ENCODE measurements at places on chromosomes 6 and 20.

GRCh38 chr6:11210386-11211138, 21.9 kb downstream of the NEDD9 start:
- DNase-seq: no peak

- no peak for DNase-seq
Measured at GRCh38 chr6:52261229-52261628, 16.9 kb upstream of the IL17F start.

- no peak for DNase-seq
Measured at GRCh38 chr6:57117796-57118195, 27.8 kb downstream of the ZNF451 start.

DNA sequence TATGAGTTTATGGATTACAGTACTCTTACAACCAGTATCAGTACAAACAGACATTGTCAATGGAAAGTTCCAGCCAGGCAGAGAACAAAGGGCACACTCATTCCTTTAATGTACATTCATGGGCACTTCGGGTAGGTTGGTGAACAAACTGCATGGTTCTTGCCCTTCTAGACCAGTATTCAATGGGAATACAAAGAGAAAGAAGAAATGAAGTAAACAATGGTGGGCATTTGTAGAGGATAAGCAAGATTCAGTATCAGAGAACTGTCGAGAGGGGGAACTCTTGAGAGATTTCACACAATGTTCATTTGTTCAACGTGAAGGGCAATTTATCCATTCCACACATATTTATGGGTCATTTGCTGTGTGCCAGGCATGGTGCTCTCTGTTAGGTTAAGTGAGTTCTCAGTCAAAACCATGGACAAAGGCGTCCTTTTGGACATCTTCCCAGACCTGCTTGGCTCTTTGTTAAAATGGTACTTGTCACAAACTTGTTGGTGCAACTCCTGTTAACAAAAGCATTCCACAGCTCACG, 714.8 kb downstream of the DHX35 start:
- DNase-seq: no peak

DNA sequence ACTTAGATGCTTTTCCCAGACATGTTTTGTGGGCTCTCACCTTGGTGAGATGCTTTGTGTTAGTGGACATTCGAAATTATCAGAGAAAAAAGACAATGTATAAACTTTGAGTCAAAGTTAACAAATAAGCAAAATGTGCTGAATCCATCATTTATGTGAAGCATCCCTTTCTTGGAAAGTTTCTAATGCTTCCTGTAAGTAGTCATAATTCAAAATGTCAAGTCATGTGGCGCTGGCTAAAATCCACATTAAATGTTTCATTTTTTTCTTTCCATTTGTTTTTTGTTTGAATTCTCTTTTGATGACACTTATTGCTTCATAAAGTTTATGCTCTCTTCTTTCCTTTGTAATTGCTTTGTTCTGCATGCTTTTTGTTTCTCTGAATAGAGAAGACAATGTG, 107.2 kb upstream of the CENPW start:
- DNase-seq: no peak

GRCh38 chr6:67683960-67684359, 951.1 kb upstream of the ADGRB3 start:
- no peak for DNase-seq

DNA sequence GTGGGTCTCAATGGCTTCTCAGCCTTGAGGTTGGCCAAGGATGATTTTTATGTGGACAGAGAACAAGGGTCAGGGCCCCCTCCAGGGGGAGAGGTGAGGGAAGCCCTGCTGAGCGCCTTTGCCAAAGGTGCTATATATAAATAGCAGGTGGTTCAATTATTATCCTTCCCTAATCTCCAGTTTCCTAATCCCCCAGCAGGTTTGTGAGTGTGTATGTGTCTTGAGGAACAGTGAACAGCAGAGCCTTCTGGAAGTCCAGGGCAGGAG, 3.2 kb upstream of the SIRPA start:
- no peak for DNase-seq

DNA sequence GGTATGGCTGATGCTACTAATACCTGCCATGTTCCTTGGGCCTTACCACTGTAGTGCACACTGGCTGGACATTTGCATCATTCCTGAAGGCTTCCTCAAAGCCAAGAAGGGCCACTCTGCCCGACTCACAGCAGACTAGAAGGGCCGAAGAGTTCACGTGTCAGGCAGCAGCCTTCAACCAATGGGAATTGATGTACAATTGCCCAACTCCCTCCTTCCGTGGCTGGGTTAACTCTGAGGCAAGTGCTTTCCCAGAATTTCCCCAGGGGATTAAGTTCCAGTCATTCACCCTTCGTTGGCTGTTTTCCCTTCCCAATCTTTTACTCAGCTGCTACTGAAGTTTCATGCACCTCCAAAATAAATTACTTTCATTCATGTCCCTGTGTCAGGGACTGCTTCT, 29.8 kb downstream of the PSMB9 start:
- no peak for DNase-seq

DNA sequence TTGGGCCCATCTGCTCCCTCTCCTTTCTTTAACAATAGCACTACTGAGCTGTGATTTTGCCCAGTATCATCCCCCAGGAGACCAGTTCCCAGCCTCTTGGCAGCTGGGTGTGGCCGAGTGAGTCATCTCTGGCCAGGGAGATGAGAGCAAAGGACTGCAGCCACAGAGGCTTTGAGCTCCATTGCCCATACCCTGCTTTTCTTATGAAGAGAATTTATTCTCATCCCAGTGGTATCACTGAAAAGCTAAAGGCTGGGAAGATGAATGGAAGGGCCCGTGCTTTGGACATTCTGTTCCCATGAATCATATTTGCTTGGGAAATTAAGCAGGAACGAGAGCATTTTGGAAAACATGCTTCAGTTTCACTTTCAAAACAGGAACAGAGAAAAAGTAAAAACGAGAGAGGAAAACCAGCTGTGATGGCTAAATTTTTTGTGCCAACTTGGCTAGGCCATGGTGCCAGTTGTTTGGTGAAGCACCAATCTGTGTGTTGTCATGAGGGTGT, 14.9 kb downstream of the CST3 start:
- peak; percentile 38 for DNase-seq

DNA sequence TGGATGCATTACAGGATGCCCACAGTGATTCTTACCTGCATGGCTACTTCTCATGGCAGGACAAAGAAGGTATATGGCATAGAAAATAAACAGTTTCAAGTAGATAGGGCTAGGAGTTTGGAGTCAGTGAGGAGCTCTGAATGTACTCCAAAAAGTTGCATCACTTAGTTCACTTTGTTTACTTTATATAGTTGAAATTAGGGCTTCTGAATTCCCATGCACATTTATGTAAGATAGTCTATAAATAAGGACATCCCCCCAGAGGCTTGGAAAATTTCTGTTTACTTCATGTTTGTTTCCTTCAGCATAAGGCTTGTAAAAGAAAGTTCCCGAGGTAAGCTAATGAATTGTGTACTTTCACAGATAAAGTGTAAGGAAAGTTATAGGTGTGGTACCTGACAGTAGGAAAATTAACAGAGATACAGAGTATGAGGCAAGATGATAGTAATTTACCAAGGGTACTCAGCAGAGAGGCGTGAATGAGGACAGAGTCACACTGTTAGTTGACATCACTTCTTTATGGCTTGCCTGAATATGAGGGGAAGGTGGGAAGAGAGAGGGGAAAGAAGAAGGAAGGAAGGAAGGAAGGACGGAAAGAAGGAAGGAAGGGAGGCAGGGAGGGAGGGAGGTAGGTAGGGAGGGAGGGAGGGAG, 51.1 kb downstream of the ADTRP start:
- DNase-seq: no peak

DNA sequence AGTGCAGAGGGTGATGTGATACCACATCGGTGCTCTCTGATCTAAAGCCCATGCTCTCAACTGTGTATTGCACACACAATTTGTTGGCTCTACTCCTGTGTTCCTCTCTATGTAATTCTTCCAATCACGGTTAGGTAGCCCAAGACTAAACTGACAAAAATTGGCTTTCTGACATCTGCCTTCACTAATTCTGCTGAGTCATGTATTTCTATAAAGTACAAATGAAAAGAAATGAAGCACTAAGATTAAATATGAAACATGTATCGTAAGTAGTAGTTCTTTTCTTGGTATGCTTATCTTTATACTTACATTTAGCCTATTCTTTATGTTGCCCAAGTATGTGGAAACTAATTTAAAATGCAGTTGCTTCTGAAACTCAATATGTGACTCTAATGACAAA, 7.7 kb upstream of the MLIP start:
- no peak for DNase-seq

GRCh38 chr20:21706261-21707195, 1.1 kb downstream of the PAX1 start:
- no peak for DNase-seq

DNA sequence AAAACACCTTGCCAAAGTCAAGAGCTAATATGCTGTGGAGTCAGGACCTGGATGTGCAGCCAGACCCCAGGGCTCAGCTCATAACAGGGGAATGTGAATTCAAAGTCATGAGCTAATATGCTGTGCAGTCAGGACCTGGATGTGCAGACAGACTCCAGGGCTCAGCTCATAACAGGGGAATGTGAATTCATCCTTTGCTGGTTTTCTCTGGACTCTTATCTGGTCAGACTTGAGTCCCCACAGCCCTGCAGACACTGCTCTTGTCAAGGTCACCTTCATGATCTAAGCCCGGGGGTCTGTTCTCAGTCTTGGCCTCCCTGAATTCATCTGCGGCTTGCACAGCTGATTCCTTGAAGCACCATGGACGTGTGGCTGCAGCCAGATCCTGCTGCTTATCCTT, 19.2 kb upstream of the GGTLC1 start:
- no peak for DNase-seq

- no peak for DNase-seq
Measured at GRCh38 chr6:10122164-10122563, 292.7 kb downstream of the TFAP2A start.

- DNase-seq: no peak
Measured at GRCh38 chr6:5781966-5782556, 224.7 kb downstream of the NRN1 start.

DNA sequence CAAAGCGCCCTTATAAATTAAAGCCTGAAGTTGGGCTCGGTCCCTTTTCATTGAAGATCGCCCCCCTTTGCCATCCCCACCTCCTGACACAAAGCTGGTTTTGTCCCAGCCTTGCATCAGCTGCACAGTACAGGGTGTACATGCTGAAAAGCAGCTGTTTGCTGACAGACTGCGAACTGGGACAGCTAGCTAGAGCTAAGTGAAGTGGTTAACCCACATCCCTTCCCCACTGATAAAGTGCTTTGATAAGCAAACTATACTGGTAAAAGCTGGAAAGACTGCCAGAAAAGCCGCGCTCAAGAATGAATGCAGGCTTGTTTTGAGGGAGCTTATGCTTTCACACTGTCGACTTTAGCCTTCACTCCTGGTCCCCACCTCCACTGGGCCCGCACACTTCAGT, 207.3 kb downstream of the GMDS start:
- DNase-seq: no peak

DNA sequence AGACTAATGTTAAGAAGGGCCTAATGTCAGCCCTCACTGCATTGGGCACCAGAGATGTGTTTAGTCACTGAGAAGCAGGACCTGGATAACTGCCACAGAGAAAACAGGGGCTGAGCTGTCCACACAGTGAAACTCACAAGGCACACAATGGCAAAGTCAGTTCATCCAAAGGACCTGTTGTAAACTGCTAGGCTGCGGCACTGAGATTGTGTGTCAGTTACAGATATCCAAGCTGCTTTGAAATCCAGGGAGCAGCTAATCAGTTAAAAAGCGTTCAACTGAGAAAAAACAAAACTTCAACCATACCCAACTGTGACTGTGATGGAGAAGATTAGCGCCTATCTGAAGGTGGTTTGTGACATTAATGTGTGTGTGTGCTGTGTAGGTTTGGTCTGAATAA, 27.8 kb upstream of the TMEM14A start:
- no peak for DNase-seq

GRCh38 chr20:61762886-61763739, 302.6 kb downstream of the TAF4 start:
- no peak for DNase-seq

DNA sequence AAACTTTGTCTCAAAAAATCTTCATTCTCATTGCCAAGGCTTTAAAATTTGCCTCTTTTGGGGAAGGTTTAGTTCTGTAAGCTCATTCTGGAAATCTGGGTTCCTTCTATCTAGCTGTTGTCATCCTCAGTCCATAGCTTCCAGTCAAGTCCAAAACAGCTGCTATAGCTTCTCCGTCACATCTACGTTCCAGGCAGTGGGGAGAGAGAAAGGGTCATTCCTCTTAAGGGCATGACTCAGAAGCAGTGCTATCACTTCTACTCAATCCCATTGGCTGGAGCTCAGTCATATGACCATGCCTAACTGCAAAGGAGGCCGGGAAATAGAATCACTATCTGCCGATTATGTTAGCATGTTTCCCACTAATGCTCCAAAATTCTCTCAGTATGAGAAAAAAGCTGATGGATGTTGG, 141.4 kb upstream of the PTPN1 start:
- DNase-seq: no peak

DNA sequence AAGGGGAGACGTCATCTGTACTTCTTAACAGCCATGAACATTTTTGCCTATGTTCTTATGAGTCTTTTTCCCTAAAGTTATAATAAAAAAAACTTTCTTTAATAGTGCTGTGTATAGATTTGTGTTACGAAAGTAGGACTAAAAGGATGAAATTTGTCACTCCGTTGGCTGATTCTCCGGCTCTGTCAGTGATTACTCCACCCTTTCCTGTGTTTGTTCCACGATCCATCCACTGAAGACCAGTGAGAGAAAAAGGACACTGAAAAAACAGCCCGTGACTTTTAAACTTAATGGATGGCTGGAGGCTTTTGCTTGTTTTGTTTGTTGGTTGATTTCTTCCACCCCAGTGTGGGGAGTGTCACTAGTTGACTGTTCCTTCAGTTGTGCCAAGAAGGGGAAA, 232.0 kb upstream of the NOX3 start:
- DNase-seq: no peak

GRCh38 chr20:15220009-15220656, 882.7 kb upstream of the FLRT3 start:
- no peak for DNase-seq

- DNase-seq: no peak
Measured at GRCh38 chr6:13397359-13398068, 69.2 kb upstream of the TBC1D7 start.

DNA sequence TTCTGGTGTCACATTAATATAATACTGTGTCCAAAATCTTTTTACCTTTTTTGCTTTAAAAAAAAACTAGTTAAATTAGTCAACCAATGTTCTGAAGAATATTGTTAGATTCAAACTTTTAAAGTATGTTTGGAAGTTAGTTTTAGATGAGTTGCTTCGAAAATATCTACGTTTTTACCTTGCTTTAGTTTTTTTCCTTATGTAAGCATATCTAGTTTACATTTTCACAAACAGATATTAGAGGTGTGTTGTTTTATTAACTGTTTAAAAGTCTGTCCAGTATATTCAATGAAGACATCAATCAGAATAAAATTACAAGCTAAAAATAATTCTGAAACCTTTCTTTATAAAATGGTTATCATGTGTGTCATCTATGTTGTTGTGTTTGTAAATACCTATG, 375.0 kb upstream of the BTBD3 start:
- DNase-seq: no peak

- DNase-seq: no peak
Measured at GRCh38 chr20:50040432-50041245, 57.9 kb downstream of the SNAI1 start.

GRCh38 chr20:33915726-33916331, 77.9 kb upstream of the RALY start:
- no peak for DNase-seq
